Stimulated activated CD4-positive, alpha-beta T cell treated with anti-CD3 and anti-CD28 coated beads, Interleukin-1b, Interleukin-23, amount 100 ng/mL, for 24 hours (primary cell): ENCODE measurements at places on chromosomes 7 and 10.

DNA sequence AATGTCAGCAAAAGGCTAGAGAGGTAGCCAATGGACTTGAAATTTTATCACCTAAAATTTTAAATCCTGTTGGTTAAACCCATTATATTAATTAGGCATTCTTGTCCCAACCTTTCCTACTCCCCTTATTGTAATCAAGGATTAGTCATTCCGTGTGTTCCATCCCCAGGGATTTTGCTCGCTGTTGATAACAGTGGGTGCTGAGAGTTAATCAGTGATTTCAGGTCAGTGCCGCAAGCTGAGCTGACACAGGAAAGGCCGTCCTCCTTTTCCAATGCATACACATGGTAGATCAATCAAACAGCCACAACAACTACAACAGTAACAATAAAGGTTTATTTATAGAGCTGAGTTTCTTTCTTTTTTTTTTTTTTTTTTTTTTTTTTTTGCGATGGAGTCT lies 271.4 kb downstream of the ACTR3B start:
- no peak for DNase-seq

DNA sequence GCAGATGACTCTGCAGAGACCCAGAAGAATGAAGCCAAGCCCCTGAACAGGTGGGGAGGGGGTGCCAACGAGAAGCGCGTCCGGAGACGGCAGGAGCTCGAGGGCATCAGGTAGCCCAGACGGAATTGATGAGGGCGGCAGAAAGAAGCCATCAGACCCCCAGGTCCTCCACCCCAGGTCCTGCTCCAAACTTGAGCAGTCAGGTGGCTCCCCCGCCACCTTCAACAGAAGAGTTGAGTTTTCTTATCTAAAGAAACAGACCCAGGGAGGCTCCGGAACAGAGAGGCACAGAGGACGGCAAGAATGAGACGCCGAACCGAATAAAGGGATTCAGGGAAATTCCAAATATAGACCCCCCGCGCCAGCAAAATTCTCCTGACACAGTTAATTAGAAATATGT lies 22.2 kb downstream of the RGS10 start:
- no peak for DNase-seq

DNA sequence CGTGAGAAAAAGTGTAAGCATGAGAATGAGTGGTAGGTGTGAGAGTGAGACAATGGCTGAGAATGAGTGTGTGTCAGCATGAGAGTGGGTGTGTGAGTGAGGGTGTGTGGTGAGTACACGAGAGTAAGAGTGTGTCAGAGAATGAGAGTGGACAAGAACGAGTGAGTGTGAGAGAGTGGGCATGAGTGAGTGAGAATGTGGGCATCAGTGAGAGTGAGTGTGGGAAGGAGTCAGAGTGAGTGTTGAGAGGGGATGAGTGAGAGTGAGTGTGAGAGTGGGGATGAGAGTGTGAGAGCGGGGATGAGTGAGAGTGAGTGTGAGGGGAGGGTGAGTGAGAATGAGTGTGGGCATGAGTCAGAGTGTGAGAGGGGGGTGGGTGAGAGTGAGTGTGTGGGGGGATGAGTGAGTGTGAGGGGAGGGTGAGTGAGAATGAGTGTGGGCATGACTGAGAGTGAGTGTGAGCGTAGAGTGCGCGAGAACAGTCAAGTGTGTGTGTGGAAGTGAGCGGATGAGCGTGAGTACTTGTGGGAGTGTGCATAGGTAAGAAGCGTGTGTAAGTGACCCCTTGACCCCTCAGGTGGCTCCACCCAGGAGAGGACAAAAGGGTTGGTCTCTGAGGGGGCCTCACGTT lies 75.8 kb downstream of the GOLGA7B start:
- DNase-seq: no peak

DNA sequence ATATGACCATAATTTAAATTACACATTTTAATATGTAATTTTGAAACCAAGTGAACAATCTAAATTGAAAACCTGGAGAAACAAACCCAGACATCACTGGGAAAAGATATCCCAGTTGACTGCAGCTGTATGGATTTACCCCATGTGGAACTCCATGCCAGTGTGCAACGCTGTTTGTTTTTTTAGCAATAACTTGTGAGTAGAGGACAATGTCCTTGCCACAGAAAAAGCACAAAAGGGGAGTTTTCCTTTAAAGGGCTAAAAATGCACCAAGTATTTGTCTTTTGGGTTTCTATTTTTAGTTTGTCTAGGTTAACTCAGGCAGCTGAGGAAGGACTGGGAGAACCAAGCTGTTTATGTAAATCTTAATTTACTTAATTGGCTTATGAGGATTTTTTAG lies 15.1 kb upstream of the COL17A1 start:
- no peak for DNase-seq

DNA sequence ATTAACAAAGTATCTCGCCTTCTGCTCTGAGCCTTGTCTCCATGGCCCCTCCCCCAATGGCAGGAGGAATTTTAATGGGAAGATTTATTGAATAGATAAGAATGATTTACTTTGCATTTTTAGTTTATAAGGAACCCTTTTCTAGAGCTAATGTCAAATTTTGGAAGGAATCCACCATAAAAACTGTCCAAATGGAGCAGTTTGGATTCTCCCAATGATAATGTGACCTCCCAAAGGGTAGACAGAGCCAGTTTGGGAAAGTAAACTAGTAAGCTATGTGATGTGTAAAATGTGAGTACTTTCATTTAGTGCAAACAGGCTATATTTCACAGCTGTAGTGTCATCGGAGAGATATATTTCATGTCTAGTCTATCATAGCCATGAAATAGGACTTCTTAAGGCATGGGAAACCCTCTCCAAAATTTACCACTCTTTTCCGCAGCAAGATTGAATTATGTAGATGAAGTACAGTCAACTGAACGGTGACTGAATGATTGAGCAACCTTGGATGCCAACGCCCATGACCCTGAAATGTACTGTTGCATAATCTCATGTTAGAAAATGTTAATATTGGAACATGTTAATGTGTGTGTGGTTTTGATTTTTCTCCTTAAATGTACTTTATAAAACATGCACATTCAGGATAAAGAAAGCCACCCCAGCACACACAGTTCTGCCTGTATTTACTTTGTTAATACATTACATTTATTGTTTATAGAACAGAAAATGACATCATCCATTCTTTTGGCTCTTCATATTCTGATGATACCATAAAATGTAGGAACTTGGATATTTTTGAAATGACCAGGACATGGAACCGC lies 140.6 kb downstream of the NRP1 start:
- no peak for DNase-seq

GRCh38 chr7:17502213-17503060 lies 204.0 kb downstream of the AHR start:
- no peak for DNase-seq

DNA sequence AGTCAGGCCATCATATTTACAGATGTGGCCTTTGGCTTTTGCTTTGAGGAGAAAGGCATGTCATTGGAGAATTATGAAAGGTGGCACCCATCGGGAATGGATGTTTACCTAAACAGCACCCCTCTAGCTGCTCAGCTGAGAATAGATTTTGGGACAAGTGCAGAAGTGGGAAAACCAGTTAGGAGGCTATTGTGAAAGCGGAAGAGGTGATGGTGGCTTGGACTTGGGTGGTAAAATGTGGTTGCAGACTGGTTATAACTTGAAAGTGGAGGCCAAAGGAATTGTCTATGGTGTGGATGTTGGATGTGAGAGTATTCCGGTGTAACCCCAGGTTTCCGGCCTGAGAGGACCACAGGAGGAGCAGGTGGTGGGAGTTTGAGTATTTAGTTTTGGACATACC lies 5.2 kb upstream of the SLC12A9 start:
- DNase-seq: no peak

- DNase-seq: no peak
Observed at GRCh38 chr7:129792721-129793120, 160.0 kb downstream of the UBE2H start.

- DNase-seq: no peak
Observed at GRCh38 chr10:100020142-100020885, 10.6 kb upstream of the DNMBP start.

- DNase-seq: no peak
Observed at GRCh38 chr10:9869606-9870176, 1148.0 kb upstream of the CELF2 start.

DNA sequence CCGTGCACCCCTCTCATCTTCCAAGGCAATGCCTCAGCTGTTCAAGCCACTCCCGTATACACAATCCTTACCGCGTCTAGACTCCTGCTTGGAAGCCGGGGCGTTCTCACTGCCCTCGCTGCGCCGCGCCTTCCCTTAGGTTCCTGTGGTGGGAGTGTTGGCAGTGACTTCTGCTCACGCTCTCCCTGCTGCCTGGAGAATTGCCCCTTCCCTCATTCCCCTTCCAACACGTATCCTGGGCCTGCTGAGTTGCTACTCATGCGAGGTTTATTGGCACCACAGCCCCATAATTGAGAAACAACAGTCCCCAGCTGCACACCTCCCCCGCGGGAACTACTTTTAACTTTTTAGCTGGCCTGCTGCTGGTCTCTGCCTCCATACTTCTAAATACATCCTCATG lies 31.9 kb downstream of the RBM17 start:
- DNase-seq: no peak

DNA sequence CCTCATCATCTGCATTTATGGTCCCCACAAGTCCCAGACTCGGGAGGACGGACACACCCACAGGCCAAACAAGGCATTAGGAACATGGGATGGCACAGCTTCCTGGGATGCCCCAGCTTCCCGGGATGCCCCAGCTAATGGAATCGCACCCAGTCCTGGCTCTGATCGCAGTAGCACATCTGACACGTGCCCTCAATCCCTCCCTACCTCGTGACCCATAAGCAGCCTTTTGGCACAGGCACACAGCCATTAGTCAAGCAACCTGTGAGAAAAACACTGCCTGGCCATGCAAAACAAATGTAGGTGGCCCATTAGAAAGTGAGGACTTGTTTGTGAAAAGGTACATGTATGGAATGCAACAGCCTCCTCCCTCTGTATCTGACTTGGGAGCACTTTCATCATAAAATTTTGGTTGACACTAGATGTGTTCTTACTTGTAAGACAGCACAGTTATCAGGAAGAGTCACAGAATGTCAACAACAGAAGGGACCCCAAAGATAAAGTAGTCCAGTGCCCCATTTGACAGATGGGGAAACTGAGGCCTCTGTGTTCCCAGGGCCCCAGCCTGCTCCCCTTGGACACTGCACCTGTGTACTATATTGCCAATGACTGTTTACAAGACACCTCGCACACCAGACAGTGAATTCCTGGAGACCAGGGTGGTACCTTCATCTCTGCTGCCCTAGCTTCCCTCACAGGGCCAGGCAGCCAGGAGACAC lies 34.4 kb downstream of the DLG5 start:
- DNase-seq: no peak

- no peak for DNase-seq
Observed at GRCh38 chr7:131425992-131426391, 98.3 kb downstream of the MKLN1 start.

DNA sequence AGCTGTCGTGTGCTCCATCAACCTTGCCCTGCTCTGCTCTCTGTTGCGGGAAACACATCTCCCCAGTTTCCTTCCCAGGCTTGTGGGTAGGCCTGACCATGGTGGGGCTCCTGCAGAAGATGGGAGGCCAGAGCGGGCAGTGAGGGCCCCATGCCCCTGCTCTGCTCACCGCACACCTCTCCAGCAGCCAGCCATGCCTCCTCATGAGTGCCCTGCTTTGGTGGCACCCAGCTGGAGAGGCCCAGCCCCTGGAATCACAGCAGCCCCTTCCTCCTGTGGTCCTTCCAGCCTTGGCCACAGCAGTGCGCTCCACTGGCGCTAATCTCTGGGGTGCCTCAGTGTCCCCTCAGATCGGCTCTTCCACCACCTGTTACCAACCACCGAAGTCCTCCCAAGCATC lies 4.2 kb upstream of the OPN4 start:
- DNase-seq: no peak

DNA sequence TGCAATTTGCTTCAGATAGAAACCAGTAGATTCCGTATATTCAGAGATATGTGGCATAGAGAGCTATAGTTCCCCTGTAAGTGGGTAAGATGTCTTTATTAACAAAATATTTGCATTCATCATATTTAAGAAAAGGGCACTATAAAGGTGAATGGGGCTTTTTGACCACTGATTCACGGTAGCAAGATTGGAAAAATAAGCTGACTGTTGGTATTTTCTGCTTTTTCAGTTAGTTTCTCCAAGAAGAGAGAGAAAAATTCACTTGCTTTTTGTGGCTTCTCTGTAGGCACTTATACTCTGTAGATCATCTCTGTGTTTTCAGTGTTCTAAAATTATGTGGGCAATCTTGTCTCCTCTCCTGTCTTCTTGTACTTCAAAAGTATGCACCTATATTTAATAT lies 245.1 kb downstream of the TWIST1 start:
- no peak for DNase-seq

GRCh38 chr10:69953851-69954250 lies 98.8 kb upstream of the MACROH2A2 start:
- no peak for DNase-seq

DNA sequence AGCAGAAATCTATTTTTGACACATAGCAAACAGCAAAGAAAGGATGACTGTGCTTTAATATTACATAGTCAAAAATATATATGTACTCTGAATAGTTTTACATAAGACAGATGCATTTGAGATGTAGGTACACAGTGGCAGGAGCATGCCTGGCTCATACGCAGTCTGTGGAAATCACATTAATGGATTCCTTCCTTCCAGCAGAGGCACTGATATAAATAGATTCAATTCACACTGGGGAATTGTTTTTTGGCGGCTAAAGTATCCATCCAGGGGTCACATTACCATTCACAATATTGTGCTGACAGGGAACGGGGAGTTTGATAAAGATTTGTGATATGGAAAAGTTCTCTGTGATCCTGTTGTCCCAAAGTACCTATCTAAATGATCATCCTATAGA lies 72.5 kb upstream of the AGR3 start:
- no peak for DNase-seq

- no peak for DNase-seq
Observed at GRCh38 chr7:92228742-92229141, 17.0 kb downstream of the KRIT1 start.

GRCh38 chr7:34849986-34850385 lies 187.3 kb downstream of the DPY19L1 start:
- DNase-seq: no peak

- DNase-seq: no peak
Observed at GRCh38 chr10:87850742-87851205, 12.6 kb downstream of the KLLN start.

DNA sequence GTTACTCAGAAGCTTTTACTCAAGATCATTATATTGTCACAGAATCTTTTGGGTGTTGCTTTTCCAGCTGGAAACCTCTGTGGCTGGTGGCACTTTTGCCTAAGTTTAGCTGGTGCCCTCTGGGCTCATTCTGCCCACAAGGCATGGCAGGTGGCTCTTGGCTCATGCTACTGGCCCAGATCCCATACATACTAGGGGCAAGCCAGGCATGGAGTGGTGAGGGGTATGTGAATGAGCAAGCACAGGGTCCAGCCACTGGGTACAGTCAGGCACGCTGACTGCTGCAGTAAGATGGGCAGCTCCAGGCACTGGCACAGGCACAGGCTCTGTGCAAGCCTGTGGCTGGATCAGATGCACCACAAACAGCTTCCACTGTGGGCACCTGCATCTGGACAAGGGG lies 375.0 kb upstream of the SEMA3C start:
- no peak for DNase-seq

DNA sequence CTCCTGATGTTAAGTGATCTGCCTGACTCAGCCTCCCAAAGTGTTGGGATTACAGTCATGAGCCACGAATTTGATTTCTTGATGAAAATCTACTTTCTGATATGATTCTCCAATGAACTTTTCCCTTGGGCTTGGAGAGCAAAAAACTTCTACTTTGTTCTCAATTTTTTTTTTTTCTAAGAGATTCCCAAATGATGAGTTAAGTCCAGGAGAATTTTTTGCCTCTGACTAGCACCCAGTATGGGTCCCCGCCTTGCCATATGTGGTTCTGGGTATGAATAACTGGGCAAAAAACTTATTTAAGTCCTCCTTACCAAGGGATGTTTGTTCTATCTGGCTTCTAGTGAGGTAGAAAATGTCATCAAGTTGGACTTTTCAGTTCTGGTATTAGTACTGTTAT lies 147.9 kb upstream of the LYZL1 start:
- no peak for DNase-seq
